Mesendoderm (in vitro differentiated cells): ENCODE measurements at places on chromosomes 6 and 20.
A peak's percentile ranks its signal among the peaks of the same experiment; 100 is the strongest.

- no peak for DNase-seq
These were observed 121.8 kb upstream of the HDGFL1 start for GRCh38 chr6:22447249-22448196.

DNA sequence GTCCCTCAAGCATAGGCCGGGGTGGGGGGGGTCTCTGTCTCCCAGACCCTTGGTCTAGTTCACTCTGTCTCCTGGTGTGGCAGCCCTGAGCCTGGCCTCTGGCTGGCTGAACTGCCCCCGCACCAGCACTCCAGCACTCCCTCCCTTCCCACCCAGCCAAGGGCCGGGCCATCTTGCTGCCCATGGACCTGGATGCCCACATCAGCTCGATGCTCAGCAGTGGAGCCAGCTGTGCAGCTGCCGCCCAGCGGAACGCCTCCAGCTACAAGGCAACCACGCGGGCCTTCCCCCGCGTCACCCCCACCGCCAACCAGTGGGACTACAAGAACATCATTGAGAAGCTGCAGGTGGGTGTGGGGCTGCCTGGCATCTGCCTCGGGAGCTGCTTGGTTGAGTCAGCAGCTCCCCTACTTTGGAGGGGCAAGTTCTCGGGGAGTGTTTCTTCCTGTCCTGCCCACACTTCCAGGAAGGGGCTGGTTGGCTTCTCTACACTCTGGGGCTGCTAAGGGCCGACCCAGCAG, 28.4 kb downstream of the UQCC2 start:
- DNase-seq: no peak

- DNase-seq: no peak
These were observed 26.8 kb downstream of the ZBTB9 start for GRCh38 chr6:33481192-33481591.

GRCh38 chr6:34951731-34952130, 62.7 kb downstream of the ANKS1A start:
- DNase-seq: peak; percentile 70

DNA sequence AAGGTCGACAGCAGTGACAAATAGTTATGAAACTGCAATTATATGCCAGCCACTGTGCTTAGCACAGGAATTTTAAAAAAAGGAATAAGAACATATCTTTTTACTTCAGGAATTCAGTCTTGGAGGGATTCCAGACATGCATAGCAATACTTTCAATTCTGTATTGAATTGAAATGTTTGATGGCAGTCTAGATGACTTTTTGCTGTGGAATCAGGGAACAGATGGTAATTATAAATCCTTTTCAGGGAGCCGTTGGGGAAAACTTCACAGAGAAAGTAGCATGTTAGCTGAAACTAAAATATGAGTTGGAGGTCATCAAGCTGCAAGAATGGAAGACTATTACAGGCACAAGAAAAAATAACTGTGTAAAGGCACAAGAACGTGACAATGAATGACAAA, 74.8 kb downstream of the IMPG1 start:
- DNase-seq: no peak

GRCh38 chr20:63056236-63057170, 49.7 kb upstream of the BHLHE23 start:
- peak; percentile 80 for DNase-seq

GRCh38 chr20:17875981-17876385, 92.6 kb downstream of the SNX5 start:
- peak; percentile 72 for DNase-seq

GRCh38 chr6:95017922-95018321, 559.4 kb upstream of the MANEA start:
- DNase-seq: peak; percentile 9

GRCh38 chr6:95551678-95552324, 25.5 kb upstream of the MANEA start:
- no peak for DNase-seq

- no peak for DNase-seq
These were observed 22.7 kb downstream of the PIM1 start for GRCh38 chr6:37192666-37193065.
